Endodermal cell (in vitro differentiated cells): ENCODE measurements at places on chromosomes 12 and 14.

DNA sequence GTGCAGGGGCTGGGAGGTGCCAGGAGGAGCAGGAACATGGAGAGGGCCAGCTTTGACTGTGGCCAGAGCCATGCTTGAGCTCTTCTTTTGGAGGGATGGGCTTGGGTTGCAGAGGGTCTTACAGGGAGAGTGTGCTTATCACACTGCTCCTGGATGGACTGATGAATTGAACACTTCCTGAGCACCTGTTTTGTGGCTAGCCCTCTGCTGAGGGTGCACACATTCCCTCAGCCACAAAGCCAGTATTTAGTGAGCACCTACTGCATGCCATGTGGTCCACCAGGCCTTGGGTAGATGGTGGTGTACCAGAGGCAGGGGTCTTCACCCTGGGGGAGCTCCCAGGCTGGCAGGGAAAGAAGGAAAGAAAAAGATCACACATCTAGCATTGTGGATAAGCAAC, 118.9 kb downstream of the SLC25A47 start:
- peak; percentile 30 for DNase-seq

GRCh38 chr12:120534203-120534702, at the start of gene RNF10:
RNF10 (plus strand) TSS chr12:120534356; CDS start chr12:120534812, 456 bp downstream.
- DNase-seq: peak; percentile 94

GRCh38 chr12:45712319-45712718, 17.2 kb upstream of the ARID2 start:
- no peak for DNase-seq

DNA sequence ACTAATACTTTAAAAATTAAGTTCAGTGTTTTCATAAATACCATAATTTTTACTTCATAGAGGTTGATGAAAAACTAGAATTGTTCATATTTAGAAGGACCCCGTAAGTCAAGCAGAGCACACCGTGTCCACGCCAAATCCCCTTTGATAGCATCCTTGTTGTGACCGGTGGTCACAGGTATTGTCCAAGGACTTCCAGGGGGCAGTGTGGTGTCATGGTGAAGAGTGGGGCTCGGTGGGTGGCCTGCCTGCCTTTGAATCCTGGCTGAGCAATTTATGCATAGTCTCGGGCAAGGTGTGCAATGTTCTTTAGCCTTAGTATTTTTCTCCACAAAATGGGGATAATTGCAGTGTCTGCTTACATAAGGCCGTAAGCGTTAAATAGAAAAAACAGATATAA, 169.9 kb downstream of the KTN1 start:
- DNase-seq: no peak

GRCh38 chr12:43348221-43348620, 203.8 kb downstream of the ADAMTS20 start:
- no peak for DNase-seq

DNA sequence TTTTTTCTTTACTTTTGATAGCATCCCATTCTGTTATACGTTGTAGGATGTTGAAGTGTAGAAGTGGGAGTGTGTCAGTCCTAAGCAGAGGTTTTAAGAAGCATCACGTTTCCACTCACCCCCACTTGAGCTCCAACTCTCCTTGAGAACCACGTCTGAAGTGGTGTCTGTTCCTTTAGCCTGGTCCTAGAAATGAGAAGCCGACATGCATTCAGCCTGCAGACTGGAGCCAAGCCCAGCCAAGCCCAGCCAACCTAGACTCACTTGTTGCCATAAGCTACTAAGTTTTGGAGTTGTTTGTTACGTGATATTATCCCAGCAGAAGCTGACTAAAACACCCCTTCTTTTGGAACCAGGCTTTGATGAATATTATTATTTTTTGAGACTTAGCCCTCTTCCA, 4.4 kb upstream of the ELK3 start:
- no peak for DNase-seq

DNA sequence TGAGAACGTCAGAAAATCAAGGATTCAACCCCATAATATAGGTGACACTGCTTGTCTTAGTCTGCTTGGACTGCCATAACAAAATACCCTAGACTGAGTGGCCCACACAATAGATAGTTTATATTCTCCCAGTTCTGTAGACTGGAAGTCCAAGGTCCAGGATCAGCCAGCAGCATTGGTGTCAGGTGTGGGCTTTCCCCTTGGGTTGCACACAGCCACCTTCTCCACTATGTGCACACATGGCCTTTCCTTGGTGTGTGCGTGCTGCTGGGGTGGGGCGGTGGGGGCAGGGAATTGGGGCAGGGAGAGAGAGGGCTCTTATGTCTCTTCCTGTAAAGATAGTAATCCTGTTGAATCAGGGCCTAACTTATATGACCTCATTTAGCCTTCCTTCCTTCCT, 106.4 kb downstream of the SLC25A47 start:
- DNase-seq: no peak

DNA sequence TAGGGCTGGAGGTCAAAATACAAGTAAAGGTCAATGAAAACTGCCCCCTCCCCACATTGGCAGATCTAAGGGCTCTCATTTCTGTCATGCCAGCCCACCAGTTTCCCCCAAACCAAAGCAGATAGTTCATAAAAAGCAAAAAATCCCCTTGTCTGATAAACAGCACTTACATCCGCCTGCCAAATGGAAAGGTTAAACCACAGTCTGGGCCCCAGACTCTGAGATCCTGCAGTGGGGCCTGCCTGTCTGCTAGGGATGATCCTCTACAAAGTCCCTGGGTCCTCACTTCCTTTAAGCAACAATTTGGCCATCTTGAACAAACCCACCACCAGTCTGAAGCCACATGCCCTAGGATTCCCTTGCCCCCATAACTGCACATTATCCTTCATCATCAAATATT, 9.7 kb upstream of the RPS26 start:
- no peak for DNase-seq

DNA sequence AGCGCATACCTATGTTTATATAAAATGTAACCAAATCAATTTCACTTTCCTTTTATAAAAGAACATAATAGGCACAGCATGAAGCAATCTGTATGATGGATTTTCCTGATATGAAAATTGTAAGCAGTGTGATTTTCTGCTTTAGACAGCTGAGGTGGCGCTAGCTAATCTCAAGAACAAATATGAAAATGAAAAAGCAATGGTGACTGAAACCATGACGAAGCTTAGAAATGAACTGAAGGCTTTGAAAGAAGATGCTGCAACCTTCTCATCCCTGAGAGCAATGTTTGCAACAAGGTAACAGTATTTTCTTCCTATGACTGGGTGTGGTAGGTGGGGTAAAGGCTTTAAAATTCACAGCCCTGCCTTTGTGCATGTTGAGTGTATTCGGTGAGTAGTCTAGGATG, 65.0 kb upstream of the FGD4 start:
- no peak for DNase-seq

GRCh38 chr14:103745424-103745823, 29.8 kb downstream of the ZFYVE21 start:
- peak; percentile 26 for DNase-seq

GRCh38 chr14:68089146-68089731, 269.7 kb downstream of the RAD51B start:
- DNase-seq: no peak

GRCh38 chr12:14066021-14066420, 84.6 kb upstream of the GRIN2B start:
- no peak for DNase-seq

DNA sequence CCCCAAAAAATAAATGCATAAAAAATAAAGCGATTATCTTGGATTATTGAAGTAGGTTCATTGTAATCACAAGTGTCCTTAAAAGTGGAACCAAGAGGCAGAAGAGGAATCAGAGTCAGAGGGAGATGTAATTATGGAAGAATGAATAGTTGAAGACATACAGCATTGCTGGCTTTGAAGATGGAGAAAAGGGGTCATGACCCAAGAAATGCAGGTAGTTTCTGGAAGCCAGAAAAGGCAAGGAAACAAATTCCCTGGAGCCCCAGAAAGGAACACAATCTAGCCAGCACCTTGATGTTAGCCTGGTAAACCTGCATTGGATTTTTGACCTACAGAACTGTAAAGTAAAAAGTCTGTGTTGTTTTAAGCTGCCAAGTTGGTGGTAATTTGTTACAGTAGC, 57.5 kb upstream of the PTGR2 start:
- DNase-seq: no peak

- no peak for DNase-seq
Observed at GRCh38 chr14:39303115-39303514, 69.4 kb downstream of the MIA2 start.

- DNase-seq: no peak
Observed at GRCh38 chr12:8943565-8944186, 5.8 kb downstream of the M6PR start.

DNA sequence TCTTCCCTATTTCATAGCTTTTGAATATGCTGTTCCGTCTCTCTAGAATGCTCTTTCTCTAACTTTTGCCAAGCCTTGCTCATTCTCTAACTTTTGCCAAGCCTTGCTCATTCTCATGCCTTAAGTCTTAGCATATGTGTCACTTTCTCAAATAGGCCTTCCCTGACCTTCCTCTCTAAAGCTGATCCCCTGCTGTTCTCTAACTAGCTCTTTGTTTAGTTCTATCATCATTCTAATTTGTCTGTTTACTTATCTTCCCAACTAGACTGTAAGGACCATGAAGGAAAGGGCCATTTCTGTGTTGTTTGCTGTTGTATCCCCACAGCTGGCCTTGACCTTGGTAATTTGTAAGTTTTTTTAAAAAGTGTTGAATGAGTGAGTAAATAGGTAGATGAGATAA, 71.1 kb downstream of the ZNF641 start:
- DNase-seq: peak; percentile 54

- DNase-seq: peak; percentile 70
Observed at GRCh38 chr12:120085920-120086645, 30.5 kb downstream of the RAB35 start.

DNA sequence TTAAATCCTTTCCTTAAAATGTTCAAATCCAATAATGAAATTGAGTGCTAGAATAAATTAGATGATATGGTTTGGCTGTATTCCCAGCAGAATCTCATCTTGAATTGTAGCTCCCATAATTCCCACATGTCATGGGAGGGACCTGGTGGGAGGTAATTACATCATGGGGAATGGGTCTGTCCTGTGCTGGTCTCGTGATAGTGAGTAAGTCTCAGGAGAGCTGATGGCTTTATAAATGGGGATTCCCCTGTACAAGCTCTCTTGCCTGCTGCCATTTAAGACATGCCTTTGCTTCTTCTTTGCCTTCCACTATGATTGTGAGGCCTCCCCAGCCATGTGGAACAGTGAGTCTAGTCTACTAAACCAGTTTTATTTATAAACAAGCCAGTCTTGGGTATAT, 508.5 kb downstream of the ETNK1 start:
- DNase-seq: no peak

DNA sequence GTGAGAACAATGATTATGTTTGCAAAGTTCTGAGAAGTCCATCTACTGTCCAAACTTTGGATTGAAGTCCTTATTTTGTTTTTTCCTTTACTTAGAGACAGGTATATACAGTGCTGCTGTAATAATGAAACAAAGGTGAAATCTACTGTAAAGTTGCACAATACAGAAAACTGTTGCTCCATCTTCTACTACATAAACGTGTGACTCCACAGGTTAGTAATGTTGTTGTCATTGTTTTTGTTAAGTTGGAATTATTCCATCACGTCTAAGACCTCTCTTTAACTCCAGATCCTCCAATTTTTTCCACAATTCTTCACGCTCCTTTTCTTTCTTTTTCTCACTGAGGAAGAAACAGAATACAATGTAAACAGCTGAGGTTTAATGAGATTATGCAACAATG, 57.0 kb upstream of the GPHB5 start:
- DNase-seq: no peak

DNA sequence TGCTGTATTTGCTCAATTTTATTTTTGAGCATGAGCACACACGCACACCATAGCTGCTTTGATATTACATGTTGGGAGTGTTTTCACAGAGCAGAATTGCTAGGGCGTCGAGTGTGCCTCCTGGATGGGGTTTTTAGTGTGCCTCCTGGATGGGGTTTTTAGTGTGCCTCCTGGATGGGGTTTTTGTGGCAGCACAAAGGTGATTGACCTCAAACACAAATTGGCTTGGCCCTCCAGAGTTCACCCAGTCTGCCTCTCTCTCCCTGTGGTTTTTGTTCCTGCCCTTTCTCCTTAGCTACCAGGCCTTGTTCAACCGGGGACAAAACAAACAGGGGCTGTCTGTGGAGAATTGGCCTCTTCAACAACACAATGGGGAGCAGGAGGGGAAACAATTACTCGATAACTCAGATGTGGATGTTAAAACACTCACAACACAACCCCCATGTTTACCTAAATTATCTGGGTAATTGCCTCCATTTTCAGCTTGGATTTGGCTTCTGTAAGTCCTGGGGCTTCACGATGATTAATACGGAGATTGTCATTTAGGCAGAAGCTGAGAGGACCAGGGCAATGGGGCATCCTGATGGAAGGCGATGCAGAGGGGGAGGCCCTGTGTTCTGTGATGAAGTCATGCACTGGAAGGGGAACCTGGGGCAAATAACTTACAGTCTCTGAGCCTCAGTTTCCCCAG, 26.9 kb downstream of the TBX3 start:
- DNase-seq: peak; percentile 68

DNA sequence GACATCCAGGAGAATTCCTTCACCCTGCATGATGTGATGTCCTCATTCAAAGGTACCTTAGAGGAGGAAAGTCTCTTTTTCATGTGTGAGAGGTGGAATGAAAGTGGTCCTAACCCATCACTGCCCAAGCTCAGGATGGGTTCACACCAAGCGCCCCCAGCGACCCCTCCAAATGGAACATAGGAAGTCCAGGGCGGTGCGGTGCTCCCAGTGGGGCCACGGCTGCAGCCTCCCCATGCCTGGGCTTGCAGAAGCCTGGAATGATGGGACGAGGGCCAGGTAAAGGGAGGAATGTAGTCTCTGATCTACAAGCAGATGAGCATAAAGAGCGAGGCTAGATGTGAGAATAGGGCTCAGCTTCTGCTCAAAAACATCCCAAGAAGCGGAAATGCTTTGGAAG, 196.3 kb downstream of the TTC7B start:
- no peak for DNase-seq

GRCh38 chr12:108683906-108684556, 47.3 kb downstream of the CORO1C start:
- DNase-seq: no peak

GRCh38 chr12:1644534-1645438, 15.8 kb downstream of the WNT5B start:
- DNase-seq: no peak

DNA sequence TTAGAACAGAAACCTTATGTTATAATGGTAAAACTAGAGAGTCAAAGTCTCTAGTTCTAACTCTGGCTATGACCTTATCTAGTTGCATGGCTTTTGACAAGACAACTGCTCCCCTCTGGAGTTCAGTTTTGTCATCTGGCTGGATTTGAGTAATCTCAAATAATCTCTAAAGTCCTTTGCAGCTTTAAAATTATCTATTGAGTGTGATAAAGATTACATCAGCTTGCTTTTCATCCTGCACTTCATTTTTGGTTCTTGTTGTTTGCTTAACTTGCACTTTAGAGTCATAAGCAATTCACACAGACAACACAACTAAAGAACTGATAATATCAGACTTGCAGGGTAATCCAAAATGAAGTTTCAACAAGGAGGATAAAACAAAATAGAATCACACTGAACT, 2.3 kb downstream of the AKAP5 start:
- DNase-seq: no peak

- no peak for DNase-seq
Observed at GRCh38 chr14:79363291-79363690, 848.0 kb downstream of the DIO2 start.
